ENCODE measurements at places on chromosomes 4 and X.

DNA sequence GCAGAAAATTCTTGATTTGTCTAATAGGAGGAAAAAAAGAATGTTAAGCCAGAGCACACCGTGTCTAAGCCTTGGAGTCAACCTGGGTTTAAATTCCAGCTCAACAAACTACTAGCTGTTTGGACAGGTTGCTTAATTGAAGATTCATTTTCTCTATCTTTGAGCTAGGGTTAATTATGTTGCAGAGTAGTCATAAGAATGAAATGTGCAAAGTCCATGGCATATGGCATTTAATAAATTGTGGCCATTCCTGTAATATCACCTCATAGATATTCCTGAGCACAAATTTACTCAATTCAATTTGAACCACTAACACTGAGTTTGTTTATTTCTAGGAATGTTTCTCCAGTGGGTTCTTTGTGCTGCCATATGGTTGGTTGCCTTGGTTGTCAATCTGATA lies 4.6 kb downstream of the TMEM144 start:
- no peak for DNase-seq

- no peak for DNase-seq
These were observed 113.0 kb downstream of the ARX start for GRCh38 chrX:24902806-24903205.

DNA sequence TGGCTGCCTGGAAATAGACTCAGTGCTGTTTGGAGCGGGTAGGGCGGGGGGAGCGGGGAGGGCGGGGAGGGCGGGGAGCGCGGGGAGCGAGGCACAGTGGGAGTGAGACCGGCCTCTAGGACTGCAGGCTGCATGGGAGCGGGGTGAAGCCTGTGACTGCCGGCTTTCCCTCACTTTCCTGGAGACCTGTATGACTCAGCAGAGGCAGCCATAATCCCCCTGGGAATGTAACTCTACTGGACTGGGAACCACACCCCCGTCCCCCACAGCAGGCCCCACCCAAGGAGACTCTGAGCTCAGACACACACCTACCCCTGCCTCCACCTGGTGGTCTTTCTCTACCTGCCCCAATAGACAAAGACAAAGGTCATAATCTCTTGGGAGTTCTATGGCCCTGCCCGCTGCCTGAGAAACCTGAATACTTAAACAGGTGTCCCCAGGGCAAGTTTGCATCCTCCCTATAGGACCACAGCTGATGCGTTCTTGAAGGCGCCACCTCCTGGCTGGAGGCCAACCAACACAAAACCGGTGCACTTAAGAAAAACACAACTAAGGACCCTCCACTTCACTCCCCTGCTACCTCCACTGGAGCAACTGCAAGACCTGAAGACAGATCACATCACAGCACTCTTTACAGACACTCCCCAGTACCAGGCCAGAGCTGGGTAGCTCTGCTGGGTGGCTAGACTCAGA lies 18.0 kb downstream of the HDAC8 start:
- no peak for DNase-seq

DNA sequence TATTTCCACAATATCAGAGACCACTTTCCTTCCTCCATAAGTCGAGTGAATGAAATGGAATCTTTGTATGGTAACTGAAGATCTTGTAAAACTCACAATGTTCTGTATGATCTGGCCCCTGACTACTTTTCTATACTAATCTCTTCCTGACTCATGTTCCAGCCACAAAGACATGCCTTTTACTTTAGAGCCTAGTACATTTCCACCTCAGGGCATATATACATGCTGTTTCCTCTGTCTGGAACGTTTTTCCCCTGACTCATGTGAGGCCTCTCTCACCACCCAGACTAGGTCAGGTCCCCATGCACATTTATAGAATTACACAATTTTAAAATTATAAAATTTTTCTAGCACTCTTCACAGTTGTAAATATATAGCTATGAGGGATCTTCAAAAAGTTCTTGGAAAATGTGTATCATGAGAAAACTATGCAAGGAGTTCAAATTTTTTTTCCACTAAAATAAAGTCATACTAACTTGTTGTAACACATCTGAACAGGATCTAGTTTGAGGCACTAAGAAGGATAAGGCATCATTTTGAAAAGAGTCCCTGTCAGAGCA lies 208.8 kb downstream of the SH2D1A start:
- DNase-seq: no peak

DNA sequence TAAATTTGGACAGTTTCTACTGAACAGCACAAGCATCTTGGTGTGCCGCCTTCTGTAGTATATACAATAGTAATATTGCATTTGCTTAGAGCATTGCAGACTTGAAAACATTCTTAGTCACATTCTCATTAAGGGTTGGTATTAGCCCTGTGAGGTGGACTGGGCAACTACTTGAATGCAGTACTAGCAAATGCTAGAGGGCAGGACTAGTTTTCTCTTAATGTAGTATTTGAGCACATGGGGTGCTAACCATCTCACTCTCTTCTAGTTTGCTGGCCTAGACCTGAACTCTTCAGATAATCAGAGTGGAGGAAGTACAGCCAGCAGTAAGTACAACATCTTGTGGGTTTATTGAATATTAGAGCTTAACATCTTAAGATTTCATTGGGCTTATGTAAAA lies 3.2 kb downstream of the DDX3X start:
- no peak for DNase-seq

DNA sequence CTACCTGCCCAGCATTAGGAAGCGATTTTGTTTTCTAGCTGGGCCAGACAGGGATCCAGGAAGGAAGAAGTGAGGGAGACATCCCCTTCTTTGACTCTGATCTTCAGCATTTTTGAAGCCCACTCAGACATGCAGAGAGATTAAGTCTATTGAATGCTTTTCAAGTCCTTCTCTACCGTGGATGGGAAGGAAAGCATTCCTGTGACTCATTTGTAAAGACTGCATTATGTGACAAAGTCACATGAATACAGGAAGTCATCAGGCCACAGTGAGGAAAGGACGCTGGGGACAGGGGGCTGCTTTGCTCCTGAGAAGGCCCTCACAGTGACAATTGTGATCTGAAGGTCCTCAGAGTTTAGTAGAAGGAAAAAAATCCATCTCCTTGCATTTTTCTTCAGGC lies 67.4 kb upstream of the GBA3 start:
- no peak for DNase-seq

- no peak for DNase-seq
These were observed 199.4 kb upstream of the GPRIN3 start for GRCh38 chr4:89506866-89507491.

- DNase-seq: no peak
These were observed 2.9 kb downstream of the NDST4 start for GRCh38 chr4:115110191-115111181.

DNA sequence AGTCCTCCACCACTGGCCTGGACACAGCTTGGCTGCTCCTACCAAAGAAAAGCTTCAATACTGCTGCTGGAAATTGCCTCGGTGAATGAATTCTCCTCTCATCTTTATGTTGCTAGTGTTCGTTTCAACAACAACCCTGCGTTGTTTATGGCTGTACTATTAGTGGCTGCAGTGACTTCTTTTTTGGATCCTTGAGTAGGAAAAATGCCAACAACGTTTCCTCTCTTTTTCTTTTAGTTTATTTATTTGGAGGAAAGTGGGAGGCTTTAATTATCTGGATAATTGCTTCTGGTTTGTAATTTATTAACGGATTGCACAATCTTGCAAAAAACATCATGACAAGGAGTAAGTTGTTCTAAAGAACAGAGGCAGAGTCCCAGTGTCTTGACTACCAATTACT lies 464.1 kb upstream of the TRAM1L1 start:
- no peak for DNase-seq

- no peak for DNase-seq
These were observed 17.0 kb downstream of the LAMP2 start for GRCh38 chrX:120452131-120452530.

- no peak for DNase-seq
These were observed 84.5 kb upstream of the MAML3 start for GRCh38 chr4:140238351-140239056.

GRCh38 chr4:155342142-155342541 lies 34.6 kb downstream of the MAP9 start:
- no peak for DNase-seq

DNA sequence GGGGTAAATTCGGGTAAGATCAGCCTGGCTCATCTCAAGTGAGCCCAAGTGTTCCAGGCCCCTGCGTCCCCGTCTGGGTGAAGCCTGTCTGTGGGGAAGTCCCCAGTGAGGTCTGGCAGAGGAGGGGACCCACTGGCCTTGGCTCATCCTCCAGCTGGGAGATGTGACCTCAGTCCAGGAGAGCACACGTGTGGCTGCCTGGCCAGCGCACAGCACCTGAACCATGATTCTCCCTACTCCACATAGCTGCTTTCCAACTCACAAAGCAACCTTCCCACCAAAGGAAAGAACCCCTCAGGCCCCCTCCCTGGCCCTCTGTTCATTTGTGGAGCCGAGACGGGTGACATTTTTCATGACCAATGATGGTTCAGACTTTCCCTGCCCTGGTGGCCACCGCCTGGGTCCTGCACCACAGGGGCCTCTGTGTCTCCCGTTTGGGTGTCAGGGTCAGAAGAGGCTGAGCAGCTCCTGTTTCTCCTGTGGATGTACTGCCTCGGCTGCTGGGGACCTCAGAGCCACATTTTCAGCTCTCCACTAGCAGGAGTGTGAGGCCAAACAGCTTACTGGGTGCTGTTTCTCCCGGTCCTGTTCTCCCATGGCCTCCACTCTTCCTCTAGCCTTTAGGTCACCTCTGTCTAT lies 111.4 kb downstream of the CPZ start:
- DNase-seq: no peak

DNA sequence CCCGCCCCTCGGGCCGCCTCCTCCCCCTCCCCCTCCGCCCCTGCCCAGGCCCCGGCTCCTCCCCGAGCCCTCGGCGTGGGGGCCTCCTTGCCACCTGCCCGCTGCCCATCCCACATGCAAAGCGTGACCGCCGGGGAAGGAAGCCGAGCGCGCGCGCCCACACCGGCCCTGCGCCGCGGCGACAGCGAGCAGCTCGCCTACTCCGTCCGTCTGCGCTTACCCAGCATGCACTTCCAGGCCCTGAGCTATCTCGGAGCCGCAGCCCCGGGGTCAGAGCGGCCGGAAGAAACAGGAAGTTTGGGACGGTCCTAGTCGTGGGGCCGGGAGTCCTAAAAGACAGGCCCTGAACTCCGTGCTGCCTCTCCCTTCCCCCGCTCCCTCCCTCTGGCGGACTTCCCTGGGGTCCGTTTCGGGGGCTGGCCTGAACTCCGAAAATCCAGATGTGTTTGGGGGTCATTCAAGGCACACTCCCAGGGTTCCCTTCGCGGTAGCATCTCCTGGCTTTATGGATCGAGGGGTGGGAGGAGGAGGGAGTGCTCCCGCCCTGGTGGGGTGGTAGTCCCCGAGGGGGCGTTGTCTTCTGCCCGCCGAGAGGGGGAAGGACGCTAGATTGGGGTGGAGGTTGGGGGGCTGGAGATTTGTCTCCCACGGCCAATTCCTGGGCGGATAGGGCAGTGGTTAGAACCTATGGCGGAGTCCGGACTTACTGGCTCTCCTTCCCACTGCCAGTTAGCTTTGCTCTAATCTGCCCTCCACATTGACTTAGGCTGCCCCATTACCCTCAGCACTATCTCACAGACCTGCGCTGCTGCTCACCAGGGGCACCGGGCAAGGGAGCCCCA lies 25.0 kb upstream of the BCORL1 start:
- DNase-seq: no peak

- DNase-seq: no peak
These were observed 222.4 kb downstream of the CRLF2 start for GRCh38 chrX:989959-990510.

DNA sequence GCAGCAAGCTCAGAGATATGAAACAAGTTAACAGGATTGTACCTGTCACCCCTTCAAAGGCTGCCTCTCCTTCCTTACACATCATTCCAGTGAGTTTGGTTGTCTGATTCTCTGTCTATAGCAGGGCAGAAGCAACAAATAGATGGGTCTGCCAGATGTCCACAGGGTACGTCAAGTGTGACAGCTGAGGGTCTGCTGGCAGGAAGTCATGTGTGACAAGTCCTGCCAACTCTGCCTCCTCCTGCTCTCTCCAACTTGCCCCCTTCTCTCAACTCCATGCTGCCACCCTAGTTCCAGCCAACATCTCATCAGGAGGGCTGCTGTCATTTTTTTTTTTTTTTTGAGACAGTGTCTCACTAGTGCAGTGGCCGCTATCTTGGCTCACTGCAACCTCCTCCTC lies 109.2 kb downstream of the NSUN7 start:
- DNase-seq: no peak

- DNase-seq: no peak
These were observed 242.9 kb upstream of the ANKRD50 start for GRCh38 chr4:124955476-124955875.

GRCh38 chrX:29690061-29690460 lies 525.3 kb upstream of the MAGEB2 start:
- DNase-seq: no peak

DNA sequence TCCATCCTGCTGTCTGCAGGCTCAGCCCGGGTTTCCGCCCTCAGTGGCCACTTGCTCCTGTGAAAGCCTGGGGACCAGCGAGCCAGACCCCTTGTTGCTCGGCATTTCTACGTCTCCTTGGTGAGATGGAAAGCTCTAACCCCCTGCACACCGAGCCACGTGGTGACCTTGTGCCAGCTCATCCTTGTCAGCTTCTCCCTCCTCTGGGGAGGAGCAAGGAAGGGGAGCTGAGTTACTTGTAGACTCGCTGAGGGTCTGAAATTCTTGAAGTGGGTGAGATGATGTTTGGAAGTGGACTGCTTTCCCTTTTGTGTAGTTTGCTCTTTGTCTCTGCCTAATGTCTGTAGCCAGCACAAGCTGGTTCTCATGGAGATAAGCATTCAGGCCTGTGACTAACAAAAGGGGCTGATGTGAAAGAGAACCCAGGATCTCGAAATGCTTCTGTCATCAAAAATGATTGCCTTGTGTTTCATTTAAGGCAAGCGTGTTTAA lies 29.3 kb downstream of the RGS12 start:
- DNase-seq: no peak

GRCh38 chrX:1449823-1450149 lies 2.9 kb downstream of the ASMTL start:
- DNase-seq: no peak

DNA sequence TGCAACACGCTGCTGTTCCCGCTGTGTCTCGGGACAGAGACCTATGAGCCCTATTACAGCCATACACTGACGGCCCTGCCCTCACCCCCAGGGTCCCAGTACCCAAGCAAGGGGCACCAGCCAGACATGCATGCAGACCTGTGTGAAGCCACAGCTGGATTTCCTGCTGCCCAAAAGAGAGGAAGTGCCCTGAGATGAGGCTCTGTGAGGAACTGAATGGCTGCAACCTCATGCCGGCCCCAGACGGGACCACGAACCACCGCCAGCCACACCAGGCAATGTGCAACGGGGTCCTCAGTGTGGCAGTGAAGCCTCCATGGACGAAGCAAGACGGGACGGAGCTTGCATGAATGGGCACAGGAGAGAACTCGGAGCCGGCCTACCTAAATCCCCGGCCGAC lies 21.1 kb downstream of the CTBP1 start:
- DNase-seq: no peak

- no peak for DNase-seq
These were observed 76.1 kb upstream of the PPP2R3B start for GRCh38 chrX:462853-463252.

- DNase-seq: no peak
These were observed 47.8 kb downstream of the BEX3 start for GRCh38 chrX:103423955-103424638.

DNA sequence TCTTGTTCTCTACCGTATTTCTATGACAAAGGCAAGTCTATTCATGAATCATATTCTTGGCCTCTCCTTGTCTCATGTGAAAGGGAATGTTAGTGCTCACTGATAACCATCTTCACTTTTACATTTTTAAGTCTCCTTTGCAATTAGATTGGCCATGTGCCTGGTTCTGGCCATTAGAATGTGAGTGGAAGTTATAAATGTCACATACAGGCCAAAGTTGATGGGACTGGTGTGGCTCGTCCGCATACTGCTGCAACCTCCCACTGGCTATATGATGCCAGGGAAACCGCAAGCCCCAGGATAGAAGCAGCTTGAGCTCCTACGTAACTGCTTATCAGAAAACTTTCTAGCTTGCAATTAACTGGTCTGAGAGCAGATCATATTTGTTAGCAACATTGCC lies 86.1 kb downstream of the MAGEC1 start:
- no peak for DNase-seq

Data from stimulated activated CD4-positive, alpha-beta T cell treated with anti-CD3 and anti-CD28 coated beads, TNF-alpha, amount 100 ng/mL, for 4 hours (primary cell).